NCI-H1105 treated with DMSO at 0.1 percent for 48 hours (cell line): ENCODE measurements at places on chromosomes 2 and 18.

DNA sequence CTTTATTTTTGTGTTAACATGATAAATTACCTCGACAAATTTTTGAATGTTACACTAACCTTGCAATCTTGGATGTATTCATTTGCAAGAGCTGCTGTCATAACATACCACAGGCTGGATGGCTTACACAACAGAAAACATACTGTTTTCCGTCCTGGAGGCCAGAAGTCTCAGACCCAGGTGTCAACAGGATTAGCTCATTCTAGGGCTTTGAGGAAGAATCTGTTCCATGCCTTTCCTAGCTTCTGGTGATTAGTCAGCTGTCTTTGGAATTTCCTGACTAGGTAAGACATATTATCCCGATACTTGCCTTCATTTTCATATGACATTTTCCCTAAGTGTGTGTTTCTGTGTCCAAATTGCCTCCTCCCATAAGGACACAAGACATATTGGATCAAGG is 188.6 kb upstream of the CDH19 start:
- no peak for DNase-seq

DNA sequence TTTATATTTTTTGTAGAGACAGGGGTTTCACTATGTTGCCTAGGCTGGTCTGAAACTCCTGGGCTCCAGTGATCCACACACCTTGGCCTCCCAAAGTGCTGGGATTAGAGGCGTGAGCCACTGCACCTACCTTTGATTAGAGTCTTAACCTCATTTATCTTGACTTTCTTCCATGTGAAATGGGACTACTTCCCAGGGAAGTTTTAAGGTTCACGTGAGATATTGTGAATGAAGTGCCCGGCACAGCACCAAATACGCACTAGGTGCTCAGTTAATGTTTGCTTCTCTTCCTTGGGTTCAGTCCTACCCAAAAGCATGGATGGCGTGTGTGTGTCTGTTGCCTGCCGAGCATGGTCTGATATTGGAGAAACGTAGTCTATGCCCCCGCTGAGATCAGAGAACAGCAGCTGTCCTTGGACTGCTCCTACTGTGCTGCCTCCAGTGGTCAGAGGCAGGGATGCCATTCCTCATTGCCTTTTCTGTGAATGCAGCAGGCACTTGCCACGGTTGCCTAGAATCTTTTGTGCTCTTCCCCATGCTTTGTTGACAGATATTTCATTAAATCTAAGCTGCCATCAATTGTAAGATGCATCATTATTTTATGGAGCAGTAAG is 12.3 kb upstream of the TFCP2L1 start:
- DNase-seq, result peak; percentile 2

DNA sequence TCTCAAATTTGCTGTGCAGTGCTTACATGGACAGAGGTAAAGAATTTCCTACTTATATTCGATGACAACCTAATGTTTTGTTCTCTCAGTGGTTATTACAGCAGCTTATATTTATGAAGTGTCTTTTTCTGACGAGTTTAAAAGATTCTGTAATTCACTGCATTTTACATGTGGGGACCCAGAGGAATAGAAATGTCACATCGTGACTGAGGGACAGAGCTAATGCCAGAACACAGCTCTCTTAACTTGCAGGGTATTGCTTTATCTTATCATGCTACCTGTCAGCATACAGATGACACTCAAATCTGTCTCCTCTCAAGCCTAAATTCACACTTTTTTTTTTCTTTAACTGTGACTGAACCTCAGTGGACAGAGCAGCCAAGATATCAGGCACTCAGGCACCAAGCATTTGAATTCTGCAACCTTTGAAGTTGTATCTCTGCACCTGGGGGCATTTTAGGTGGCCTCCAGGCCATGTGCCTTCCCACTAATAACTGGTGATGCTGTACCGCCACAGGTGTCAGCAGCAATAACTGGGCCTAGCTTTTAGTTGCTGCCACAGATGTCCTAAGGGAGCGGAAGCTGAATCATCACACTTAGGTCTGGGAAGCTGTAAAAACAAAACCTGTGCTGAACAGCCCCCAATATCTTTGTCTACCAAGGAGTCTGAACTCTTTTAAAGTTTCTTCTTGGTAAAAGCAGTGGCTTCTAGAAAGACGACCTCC is 315.8 kb upstream of the NRP2 start:
- DNase-seq, result no peak

GRCh38 chr2:219378163-219378851 is 9.4 kb downstream of the DNPEP start:
- DNase-seq, result no peak

GRCh38 chr2:94995553-94996304 is 29.8 kb upstream of the MAL start:
- DNase-seq, result no peak

GRCh38 chr2:162731917-162732804 is 106.4 kb downstream of the KCNH7 start:
- no peak for DNase-seq
